ENCODE measurements at places on chromosomes 3 and 15.

- no peak for DNase-seq
Measured at GRCh38 chr15:50880206-50880605, 28.3 kb upstream of the AP4E1 start.

- no peak for DNase-seq
Measured at GRCh38 chr3:180990505-180990904, 969 bp upstream of the DNAJC19 start.

- DNase-seq, result no peak
Measured at GRCh38 chr3:184004476-184004875, 13.2 kb downstream of the ABCC5 start.

- DNase-seq, result no peak
Measured at GRCh38 chr3:156750874-156751245, 75.3 kb upstream of the LEKR1 start.

- DNase-seq, result no peak
Measured at GRCh38 chr3:136114421-136114820, 81.7 kb downstream of the MSL2 start.

DNA sequence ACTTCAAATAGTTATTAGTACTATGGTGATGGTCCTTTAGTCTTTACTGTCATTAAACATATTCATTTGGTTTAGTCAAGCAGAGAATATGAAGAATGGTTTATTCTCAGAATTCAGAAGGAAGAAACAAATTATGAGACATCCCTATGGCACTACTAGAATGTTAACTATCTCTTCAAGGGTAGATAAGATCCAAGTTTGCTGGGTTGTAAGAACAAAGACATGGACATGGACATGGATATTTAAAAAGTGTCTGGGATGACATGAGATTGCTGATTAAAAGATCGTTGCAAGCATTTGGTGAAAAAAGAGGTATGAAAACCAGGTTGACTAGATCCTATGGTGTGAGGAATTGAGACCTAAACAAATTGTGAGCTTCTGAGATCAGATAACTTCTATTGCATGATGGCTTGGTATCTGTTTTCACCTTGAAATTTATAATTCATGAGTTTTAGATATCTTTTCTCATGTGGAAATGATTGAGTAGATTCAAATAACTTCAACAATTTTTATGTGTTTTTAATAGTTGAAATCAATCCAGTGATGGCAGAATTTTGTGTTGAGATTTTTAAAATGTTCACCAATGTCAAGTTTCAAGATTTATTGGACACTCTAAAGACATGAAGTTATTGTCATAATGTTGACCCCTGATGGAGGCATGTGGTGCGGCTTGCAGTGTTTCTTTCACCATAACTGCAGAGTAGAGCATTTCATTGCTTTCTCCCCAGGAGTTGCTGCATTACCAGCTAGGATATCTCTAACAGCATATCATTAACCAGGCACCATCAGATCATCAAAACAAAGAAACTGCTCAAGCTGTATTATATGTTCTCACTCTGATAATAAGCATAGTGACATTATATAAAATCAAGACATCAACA is 72.6 kb downstream of the NAALADL2 start:
- no peak for DNase-seq

GRCh38 chr3:127786353-127787070 is 35.8 kb downstream of the MGLL start:
- peak; percentile 93 for DNase-seq

DNA sequence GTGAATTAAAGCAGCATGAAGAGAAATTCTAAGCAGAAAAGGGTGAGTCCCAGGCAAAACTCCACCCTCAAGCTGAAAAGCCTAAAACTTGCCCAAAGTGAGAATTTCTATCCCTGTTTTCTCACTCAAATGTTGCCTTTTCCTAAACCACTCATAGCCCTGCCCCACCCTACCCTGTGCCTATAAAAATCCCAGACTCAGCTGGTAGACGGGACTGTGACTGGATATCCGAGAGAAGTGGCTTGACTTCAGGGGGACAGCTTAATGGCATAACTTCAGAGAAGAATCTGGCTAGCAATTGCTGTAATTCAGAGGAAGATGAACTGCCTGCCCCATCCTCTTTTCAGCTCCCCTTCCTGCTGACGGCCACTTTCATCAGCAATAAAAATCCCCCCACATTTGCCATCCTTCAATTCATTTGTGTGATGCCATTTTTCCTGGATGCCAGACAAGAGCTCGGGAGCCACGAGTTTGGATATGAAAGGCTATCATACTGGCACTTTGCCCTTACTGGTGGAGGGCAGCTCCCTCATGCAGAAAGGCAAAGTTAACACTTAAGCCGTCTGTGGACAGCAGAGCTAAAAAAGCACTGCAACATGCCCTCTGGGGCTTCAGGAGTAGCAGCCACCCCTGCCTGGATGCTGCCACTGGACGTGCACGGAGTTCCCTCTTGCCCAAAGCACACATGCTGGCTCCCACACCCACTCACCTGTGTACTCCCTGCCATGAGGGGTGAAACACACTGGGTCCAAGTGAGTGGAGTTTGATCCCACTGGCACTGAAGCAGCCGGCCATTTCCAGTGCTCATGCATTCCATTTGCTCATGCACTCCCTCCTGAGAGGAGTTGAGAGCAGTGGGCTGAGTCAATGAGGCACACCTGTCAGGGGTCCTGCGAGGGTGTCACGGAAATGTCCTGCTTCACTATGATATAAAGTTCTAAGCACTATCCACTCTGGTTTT is 670.6 kb downstream of the PLOD2 start:
- DNase-seq, result no peak

Data from NCI-H446 (cell line).